ENCODE measurements at places on chromosomes 7 and 10.

GRCh38 chr10:100446130-100446761 lies 16.6 kb upstream of the WNT8B start:
- DNase-seq: no peak

GRCh38 chr10:6501931-6502330 lies 78.1 kb downstream of the PRKCQ start:
- no peak for DNase-seq

- DNase-seq: no peak
Measured at GRCh38 chr7:121420976-121421375, 24.9 kb upstream of the FAM3C start.

GRCh38 chr10:98318861-98319260 lies 50.9 kb upstream of the LOXL4 start:
- no peak for DNase-seq

DNA sequence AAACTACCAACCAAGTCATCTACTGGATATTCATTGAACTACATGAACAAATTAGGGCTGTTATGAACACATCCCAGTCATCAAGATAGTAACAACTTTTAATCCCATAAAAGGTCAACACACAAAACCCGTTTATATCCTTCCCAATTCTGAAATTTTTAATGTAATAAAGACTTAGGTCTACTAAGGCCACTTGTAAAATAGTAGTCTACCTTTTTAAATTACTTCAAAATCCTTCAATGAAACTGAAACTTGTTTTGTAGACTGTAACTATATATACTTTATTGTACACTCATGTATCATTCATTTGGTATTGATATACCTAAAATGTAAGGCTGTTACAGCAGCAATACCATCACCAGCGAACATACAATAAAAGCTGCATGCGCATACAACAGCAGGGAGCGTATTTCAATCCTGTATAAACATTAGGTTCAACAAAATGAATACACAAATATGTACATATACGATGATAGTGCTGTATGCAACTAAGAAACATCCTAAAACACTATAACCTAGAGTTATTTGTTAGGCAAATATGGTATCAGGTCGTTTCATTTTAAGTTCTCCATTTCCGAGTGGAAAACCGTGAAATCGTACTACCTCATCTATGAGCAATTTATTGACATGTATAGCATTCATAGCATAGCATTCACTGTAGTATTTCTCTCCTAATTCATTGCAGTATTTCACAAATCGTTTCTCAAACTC lies 973 bp downstream of the ATAD1 start:
- no peak for DNase-seq

DNA sequence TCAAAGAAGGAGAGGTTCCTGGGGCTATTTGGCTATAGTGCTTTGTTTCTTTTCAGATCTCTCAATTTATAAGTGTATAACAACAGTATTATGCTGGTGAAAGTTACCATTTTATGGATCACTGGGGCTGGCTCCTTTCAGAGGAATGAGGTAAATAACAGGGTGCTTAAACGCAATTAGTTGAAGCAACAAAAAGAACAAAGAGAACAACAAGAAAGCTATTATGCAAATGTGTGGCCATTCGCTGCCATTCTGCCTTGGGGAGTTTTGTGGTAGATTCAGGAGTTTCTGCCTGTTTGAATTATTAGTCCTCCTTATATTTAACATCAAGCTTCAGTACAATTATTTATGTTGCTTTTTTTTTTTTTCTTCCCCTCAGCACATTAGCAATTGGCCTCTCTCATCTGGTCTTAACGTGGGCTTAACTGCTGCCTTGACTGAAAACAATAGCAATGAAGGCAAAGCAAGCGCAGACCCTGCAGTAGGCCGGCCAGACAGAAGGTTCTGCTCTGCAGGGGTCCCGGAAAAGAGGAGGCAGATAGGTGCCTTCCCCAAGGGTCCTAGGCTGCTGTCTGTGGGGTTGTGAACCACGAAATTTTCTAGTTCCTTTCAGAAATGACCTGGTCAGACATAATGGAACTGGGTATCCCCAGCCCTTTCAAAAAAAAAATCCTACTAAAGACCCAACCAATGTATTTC lies 339.9 kb upstream of the PODXL start:
- no peak for DNase-seq

GRCh38 chr7:78020874-78021249 lies 222.3 kb downstream of the PHTF2 start:
- DNase-seq: no peak

GRCh38 chr10:70907637-70908405 lies 19.5 kb upstream of the PCBD1 start:
- DNase-seq: no peak

DNA sequence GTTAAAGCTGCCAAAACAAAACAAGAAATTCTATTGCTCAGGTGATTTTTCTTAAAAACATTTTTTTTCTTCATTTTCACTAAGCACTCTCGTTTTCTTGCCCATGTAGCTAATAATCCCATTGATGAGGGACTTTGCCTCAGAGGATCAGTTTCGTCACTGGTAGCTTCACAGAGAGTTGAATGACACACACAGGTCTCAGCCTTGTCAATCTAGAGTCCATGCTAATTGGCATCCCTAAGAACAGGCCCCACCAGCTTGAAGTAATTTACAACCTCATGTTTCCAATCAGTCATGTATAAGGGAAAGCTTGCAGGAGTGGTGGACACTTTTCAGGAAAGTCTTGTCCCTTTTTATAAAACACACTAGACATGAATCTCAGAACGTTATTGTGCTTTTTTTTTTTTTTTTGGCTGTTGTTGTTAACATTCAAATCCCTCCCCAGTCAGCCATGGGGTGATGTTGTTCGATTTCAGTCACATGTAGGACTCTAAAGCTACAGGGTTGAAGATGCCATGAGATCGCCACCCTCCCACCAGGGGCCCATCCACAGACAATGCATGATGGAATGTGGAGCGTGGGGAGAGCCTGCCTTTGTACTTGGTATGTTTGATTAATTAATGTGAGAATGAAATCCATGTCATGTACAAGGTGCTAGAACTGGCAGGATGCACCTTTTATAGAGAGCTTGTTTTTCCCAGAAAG lies 232.4 kb upstream of the FZD8 start:
- DNase-seq: no peak

DNA sequence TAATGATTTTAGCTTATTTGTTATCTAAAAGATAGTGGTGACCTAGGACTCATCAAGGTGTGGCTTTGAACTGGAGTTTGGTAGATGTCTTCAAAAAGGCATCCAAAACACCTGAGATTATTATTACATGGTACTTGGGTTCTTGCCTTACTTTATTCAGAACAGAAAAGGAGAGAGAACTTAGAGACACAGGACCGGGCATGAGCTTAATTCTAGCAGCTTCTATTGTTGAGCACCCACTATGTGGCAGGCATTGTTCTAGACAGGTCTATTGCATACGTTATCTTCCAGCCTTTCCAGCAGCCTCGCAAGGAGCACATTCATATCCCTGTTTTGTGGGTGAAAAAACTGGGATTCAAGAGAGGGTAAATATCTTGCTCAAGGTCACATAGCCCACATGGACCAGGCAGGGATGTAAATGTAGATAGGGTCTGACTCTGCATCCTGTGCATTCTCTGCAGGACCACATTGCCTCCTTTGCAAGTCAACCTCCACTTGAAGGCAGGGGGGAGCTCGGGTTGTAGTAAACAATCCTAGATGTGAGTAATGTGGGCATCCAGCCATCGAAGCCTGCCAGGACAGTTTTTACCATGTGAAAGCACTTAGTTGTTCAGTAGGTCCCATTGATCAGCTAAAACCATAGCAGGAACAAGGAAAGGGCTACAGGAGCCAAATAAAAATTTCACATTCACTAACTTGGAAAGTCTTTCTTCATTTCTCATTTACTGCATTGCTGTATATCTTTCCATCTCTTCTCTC lies 551.4 kb downstream of the LRMDA start:
- DNase-seq: no peak
